ENCODE measurements at places on chromosomes 2 and 18. TPM values are rescaled to one million over a fixed set of nuclear protein-coding genes. Genes with fewer than 3 reads are reported as not detected.

STPG4 gene
- not detected for total RNA-seq

NETO1 gene
- 33.1 TPM for total RNA-seq

PSMA8 gene
- not detected for total RNA-seq

FBLN7 gene
- 0.80 TPM for total RNA-seq

NXPH2 gene
- 0.92 TPM for total RNA-seq

CRYGC gene
- total RNA-seq: not detected

DNA sequence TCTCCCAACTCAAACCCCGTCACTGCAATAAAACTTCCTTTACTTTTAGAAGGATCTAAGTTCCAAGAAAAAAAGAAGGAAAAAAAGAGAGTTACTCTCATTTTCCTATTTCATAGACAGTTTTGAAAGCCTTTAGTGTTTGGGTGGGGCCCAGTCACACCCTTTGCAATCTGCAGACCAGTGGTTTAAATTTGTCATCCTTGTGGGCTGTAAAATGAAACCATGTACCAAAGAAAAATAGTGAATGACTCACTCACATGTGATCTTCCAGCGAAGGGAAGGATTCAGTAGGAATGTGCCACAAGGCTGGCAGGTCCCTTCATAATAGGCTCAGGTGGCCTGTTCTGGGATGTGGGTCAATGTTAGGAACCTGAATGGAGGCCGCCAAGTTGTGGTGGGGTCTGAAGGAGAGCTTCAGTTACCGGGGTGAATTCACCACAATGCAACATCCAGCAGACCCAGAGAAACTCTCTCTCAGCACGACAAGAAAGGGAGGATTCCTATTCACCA lies 28.3 kb downstream of the ANXA4 start:
- no peak for DNase-seq

DNA sequence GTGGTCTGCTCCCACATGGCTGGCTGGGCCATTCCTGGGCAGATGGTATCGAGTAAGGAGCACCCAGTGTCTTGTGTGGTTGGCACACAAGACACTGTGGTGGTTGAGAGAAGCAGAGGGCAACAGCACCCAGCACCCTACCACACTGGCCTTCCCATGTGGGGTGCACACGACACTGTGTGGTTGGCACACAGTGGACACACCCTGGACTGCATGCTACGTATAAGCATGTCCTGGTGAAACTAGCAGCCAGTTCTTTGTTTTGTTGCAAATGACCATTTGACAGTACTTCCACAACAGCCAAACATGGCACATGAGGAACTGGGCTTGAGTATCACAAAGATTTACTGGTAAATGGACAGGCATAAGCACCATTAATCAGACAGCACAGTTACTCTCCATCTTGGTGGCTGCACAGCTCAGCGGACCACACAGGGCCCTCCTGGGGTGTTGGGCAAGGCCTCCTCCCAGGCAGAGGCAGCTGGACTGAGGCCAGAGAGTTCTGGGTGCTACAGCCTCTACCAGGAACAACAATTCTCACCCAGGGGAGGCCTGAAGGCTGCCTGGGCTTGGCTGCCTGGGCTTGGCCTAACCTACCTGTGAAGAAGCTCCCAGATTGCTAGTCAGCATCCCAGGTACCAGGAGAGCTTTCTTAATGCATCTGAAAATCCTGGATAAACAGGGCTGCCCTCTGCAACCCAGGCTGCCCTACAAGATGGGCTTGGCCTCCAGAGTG lies 59.3 kb upstream of the ALPP start:
- DNase-seq: no peak

DNA sequence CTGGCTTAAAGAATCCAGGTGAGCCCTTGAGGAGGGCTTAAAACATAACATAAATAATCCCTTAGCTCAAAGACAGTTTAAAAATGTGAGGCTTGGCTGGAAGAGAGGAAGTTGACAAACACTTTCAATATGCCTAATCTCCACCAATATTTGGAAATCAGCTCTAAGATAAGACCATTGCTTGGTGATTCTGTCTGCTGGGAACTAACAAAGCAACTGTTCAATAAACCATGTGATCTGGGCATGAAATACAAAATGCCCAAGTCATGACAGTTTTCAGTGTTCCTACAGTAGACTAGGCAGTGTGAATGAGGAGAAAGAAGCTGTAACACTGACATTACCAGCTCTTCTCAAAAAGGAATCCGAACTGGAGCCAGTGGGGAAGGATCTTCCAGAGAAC lies 10.7 kb downstream of the MFF start:
- no peak for DNase-seq

DNA sequence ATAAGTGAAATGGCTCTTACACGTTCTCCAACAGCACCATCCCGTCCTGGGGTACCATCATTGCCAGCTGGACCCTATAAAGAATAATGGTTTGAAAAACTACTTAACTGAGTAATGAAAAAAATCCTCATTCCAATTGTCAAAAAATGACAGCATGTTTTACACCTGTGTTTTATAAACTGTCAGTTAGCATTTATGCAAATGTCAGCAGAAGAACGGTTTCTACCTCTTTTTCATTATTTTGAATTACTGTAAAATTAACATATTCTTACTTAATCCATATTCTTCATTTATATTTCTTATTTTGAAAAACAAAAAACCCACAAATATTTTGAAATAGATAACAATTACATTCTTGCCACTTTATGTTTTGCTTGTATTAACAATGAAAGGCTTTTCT lies 74.0 kb downstream of the COL3A1 start:
- no peak for DNase-seq

GRCh38 chr2:236359426-236360045 lies 95.3 kb upstream of the ASB18 start:
- DNase-seq: no peak

- no peak for DNase-seq
Observed at GRCh38 chr18:3819961-3820360, 370.0 kb downstream of the TGIF1 start.

Data from WTC11 (cell line).